ENCODE measurements at places on chromosomes 6 and 20. TPM values are rescaled to one million over a fixed set of nuclear protein-coding genes. Genes with fewer than 3 reads are reported as not detected.

The MYLK4 gene
- total RNA-seq, result 0.98 TPM

The CASS4 gene
- total RNA-seq, result 0.49 TPM

The TPBG gene
- total RNA-seq, result 101 TPM

The HTR1E gene
- not detected for total RNA-seq

The EFCAB8 gene
- total RNA-seq, result not detected

DNA sequence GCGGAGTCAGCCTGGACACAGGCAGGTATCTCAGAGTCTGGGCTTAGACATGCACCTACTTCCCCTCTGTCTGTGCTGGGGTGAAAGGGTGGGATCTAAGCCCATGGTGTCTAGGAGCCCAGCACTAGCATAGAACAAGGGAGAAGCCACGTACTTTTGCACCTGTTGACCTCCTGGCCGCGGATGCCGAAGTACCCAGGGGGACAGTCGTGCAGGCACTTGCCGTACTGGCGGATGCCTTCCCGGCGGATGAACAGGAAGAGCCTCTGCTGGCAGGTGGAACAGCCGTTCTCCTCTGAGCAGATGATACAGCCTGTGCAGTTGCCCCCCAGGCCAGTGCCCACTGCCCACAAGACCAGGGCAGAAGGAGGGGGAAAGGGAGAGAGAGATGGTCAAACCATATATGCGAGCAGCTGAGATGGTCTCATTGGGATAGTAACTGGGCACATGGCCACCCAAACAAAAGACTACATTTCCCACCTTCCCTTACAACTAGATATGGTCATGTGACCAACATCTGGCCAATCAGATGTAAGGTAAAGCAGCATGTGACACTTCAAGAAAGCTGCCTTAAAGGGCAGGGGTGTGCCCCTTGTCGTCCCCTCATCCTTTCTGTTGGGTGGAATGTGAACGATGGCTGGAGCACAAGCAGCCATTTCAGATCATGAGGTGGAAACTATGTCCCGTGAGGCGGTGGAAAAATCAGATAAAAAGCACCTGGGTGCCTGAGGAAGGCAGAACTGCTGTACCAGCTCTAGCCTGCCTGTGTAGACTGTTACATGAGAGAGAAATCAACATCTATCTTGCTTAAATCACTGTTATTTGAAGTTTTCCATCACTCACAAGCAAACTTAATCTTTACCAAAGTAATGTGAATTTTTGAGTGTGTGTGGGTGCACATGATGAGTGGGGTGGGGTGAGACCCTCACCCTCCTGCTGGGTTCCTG lies 34.0 kb downstream of the RSPO4 start:
- peak; percentile 39 for DNase-seq

- peak; percentile 55 for DNase-seq
Observed at GRCh38 chr6:42313941-42314570, 96.4 kb upstream of the MRPS10 start.

DNA sequence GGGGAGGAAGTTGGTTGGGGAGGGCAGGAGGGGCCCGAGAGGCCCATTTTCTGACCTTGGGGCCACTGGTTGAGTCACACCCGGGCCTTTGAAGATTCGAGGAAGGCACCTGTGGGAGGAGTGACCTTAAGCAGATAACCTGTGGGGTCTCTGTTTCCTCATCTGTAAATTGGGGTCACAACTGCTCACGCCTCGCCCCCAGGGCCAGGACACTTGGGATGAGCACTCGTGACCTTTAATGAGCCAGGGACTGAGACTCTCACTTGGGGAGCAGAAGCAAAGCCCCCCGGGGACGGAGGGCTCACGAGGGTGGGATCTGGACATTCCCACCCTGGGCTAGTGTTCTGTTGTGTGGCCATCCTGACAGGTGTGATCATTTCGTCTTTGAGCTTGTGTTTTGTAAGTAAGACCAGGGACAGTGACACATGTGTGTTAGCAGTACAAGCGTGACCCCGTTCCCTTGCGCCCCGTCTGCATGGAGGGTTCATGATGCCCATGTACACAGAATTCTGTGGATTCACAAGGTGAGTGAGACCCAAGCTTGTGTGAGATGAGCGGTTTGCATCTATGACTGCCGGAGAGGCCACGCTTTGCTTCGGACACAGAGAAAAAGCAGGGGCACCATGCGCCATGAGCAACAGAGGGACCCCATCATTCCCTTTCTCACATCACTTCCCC lies 79.3 kb upstream of the PMEPA1 start:
- DNase-seq, result no peak

DNA sequence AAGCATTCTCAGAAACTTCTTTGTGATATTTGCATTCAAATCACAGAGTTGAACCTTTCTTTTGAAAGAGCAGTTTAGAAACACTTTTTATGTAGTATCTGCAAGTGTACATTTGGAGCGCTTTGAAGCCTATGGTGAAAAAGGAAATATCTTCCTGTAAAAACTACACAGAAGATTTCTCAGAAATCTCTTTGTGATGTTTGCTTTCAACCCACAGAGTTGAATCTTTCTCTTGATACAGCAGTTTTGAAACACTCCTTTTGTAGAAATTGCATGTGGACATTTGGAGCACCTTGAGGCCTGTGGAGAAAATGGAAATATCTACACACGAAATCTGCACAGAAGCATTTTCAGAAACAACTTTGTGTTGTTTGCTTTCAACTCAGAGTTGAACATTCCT lies 612.3 kb upstream of the ZNF337 start:
- DNase-seq, result no peak

- DNase-seq, result peak; percentile 54
Observed at GRCh38 chr6:16402581-16402900, 164.2 kb downstream of the GMPR start.

GRCh38 chr6:25899123-25899522 lies 25.1 kb upstream of the SLC17A3 start:
- no peak for DNase-seq

DNA sequence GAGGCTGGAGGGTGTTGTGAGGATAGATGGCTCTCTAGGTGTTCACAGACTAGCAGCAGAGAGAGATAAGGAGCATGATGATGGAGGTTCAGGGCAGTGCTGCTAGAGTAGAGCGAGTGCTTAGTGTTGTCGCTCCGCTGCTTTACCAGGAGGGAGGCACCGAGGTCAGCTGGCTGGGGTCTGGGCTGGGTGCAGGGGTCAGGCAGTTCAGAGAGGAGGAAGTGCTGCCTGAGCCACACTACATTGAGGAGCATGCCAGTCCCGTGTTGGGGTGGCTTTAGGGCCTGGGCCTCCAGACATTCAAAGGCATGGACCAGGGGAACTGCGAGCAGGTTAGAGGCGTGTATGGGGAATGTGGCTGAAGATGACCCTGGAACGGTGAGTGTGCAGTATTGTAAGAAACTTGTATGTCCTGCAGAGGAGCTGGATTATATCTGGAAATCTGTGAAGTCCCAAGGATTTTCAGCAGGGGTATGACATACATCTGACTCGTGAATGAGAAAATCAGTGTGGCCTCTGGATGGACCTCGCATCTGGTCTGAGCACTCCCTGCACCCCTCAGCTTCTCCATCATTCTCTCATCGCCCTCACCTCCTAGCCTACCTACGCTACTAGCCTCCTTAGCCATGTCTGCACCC lies 66.9 kb downstream of the IGF2R start:
- DNase-seq, result peak; percentile 5

DNA sequence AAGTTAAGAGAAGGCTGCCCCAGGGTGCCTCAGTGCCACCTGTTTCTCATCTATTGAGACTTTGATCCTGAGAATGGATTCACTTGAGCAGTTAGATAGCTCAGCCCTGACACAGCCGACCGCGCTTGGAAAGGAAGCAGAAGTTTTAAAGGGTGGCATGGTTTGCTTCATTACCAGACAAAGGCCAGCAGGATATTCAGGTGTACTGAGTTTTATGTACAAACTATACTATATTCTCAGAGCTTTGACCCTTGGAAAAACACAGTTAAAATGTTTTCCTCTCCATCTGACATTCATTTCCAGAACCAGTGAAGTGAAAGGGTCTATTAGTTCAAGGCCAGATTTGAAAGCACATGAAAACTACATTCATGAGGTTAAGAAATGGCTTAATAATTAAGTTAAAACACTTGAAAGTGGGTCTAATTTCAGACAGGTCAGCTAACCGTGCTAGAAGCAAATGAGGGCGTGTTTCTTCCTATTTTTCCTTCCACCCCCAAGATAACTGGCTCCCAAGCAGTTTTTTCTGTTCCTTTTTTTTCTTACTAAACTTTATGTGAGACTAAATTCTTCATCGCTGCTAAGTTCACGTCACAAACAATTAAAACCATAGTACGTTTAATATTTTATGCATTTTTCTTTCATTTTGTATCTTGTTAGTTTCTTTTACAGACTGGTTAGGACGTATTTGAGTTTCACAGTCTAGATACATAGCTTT lies 385.3 kb upstream of the SOX4 start:
- no peak for DNase-seq

- no peak for DNase-seq
Observed at GRCh38 chr20:37911261-37911660, 8.3 kb downstream of the VSTM2L start.

GRCh38 chr6:83901624-83902023 lies 42.1 kb downstream of the CYB5R4 start:
- DNase-seq, result no peak

DNA sequence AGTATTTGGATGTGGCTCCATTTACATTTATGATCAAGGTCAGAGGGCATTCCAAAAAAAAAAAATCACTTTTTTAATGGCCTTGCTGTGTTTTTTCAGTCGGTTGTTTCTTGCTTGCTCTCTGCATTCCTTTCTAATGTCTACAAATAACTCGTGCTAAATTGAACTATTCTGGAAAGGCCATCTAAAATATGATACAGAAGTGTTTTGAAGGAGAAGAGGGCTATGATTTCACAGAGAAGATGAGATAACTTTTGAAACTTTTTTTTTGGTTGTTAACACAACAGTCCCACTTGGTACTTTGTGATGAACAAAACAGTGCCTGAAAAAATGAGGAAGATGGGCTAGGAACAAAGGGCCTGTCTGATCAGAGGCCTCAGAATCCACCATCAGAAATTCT lies 156.1 kb upstream of the SMLR1 start:
- DNase-seq, result no peak

GRCh38 chr6:92201618-92202017 lies 1217.7 kb downstream of the EPHA7 start:
- no peak for DNase-seq

GRCh38 chr6:123908797-123909196 lies 105.1 kb downstream of the NKAIN2 start:
- no peak for DNase-seq

- peak; percentile 34 for DNase-seq
Observed at GRCh38 chr20:9460518-9460917, 53.9 kb upstream of the LAMP5 start.
